ENCODE measurements at places on chromosomes 6 and 20. TPM values are rescaled to one million over a fixed set of nuclear protein-coding genes. Genes with fewer than 3 reads are reported as not detected.

DNA sequence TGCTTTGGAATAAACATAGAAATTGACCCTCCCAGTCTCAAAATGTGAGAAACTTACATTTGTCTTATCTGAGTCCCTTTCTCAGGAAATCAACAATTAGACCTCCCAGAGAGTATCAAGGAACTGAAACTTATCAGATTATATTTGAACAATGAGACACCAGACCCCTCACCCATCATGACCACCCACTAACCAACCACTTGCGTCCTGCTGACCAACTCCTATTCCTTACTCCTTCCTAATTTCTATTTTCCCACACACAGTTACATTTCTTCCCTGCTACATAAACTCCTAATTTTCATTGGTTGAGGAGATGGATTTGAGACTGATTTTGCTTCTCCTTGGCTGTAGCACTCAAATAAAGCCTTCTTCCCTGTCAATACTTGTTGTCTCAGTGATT, 97.9 kb downstream of the TPBG start:
- DNase-seq, result no peak

GRCh38 chr6:157461000-157461915, 80.3 kb downstream of the ZDHHC14 start:
- no peak for DNase-seq

GRCh38 chr20:17871886-17872285, 96.7 kb downstream of the SNX5 start:
- no peak for DNase-seq

- no peak for DNase-seq
Measured at GRCh38 chr20:11000416-11000815, 326.6 kb upstream of the JAG1 start.

- DNase-seq, result no peak
Measured at GRCh38 chr6:75431379-75431778, 62.2 kb downstream of the FILIP1 start.

GRCh38 chr6:99612551-99613408, 6.1 kb downstream of the PRDM13 start:
- DNase-seq, result no peak

- DNase-seq, result no peak
Measured at GRCh38 chr20:40815156-40816038, 126.4 kb upstream of the MAFB start.

GRCh38 chr6:127102859-127103258, 15.6 kb upstream of the RSPO3 start:
- no peak for DNase-seq

DNA sequence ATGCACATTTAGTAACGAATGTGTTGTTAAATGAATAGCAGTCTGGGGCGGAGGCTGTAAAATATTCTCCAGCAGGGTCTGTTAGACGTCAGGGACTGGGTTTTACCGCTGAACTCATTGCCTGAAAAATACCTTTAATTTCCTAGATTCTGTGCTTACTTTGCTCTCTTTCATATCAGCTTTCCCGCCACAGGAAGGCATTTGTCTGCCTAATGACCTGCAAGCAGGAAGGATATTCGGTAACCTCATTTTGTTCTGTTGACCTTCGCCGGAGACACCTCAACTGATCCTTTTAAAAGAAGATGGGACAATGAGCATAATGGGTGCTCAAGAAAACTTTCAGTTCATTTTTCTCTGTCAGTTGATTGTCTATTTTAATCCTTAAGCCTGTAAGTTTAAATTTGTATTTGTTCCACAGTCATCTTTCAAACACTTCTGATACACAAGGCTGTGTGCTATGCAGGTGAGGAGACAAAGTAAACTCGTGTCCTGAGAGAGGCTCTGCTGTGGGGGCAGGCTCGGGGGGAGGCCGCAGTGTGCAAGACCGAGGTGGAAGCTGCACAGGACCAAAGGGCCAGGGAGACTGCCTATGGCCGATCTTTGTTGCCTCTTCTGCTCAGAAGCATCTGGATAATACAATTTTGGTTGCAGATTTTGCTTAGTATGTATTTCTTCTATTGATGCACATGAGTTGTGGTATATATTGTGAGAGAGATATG, 27.4 kb upstream of the SIM1 start:
- no peak for DNase-seq

DNA sequence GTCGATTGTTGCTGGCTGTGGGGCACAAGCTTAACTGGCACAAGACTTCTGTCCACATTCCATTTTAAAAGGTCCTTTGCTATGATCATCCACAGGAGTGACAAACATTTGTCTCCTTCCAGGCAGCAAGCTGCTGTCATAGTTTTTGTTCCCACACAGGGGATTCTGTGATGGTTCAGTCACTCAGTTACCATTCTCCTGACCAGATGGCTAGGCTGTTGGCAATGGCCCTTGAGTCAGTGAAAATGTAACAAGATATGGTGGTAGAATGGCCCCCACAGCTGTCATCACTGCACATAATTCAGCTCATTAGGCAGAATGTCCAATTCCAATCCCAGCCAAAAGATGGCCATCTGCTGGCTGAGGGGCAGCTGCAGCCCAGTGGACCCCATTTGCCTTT, 13.7 kb downstream of the BPIFA1 start:
- no peak for DNase-seq

DNA sequence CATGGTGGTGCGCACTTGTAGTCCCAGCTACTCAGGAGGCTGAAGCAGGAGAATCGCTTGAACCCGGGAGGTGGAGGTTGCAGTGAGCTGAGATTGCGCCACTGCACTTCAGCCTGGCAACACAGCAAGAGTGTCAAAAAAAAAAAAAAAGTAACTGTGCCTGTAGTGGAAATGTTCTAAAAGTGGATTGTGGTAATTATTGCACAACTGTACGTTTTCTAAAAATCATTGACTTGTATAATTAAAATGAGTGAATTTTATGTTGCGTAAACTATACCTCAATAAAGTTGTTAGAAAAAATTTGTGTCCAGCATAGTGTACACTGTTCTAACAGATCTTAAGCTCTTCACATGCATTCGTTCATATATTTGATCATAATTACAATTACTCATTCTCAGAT, 5.5 kb downstream of the SEC23B start:
- no peak for DNase-seq

- no peak for DNase-seq
Measured at GRCh38 chr20:42074944-42075343, 456.8 kb upstream of the CHD6 start.

DNA sequence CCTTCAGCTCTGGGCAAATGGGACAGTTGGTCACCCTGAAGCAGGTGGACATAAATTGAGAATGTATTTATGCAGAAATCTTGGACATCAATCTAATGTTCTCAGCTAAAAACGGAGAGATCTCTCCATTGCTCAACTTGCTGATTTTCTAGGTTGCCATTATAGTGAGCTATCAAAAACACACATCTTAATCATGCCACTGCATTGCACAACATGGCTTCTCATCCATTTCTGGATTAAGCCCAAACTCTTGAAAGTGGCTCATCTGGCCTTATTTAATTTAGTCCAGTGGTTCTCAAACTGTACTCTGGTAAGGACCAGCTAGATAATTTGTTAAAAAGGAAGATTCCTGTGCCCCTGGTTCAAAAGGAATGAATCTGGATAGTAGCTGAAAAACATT, 324.9 kb upstream of the CITED2 start:
- no peak for DNase-seq

- no peak for DNase-seq
Measured at GRCh38 chr20:49460916-49461315, 21.6 kb downstream of the KCNB1 start.

GRCh38 chr20:24842274-24842917, 106.7 kb upstream of the CST7 start:
- DNase-seq, result no peak

DNA sequence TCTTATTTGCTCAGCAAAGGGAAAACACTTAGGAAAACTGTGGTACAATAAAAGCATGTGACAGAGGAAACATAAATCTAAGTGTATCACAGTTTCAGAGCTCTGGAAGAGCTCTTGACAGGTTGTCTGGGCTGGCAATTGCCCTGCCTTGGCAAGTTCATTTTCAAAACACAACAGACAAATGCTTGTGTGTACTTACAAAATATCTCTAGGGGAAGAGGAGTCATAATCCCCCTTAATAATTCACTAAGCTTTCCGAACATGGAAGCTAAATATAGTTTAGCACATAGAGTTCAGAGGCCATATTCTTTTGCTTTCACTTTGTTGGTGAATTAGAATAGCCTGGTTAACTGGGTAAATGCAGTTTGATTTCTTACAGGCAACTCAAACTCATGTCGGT, 211.6 kb upstream of the THEMIS start:
- DNase-seq, result no peak

DNA sequence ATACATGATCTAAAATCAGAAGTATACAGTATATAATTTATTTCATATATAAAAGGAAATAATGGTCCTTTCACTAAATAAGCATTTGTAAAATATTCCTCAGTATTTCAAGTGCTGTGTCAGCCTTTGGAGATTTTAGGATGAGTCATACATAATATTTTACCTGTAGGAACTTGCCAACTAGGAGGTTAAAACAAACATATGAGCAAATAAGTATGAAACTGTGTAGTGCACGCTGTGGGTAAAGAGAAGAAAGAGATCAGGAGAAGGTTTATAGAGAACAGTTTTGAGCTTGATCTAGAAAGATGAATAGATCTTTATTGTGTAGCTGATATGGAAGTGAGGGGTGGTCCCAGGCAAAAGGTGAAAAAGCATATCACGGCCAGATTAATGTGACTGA, 169.9 kb upstream of the RNF217 start:
- no peak for DNase-seq

DNA sequence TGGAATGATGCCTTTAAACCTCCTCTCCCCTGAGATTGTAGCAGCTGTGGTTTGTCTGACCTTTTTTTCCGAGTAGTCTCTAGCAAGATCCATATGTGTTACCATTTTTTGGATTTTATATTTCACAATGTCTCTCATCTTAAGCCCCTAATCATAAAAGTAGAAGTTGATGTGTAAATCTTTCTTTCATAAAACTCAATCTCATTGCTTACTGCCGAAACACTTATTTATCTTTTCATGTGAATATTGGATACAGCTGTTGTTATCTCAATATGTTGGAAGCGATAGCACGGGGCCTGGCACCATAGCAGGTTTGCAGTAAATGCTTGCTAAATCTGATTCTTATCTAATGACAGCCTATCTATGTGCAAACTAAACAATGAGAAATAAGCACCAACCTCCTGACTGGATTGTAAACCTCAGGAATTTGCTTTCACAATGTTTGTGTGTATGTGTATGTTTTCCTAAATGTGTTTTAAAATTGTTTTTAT, 14.2 kb downstream of the SMPDL3A start:
- DNase-seq, result no peak

DNA sequence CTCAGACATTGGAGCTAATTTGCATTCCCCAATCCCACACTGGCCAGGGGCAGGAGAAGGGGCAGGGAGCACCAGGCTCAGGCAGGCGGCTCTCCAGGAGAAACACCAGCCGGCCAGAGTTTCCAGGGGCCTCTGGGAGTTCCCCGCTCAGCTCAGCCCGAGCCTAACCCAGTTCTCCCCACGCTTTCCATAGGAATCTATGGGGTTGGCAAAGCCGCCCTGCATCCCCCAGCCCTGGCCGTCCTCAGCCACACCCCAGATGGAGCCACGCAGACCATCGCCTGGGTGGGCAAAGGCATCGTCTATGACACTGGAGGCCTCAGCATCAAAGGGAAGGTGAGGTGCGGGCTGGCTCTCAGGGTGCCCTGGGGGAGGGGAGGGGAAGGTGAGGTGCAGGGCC, 8.2 kb downstream of the NPEPL1 start:
- peak; percentile 48 for DNase-seq

GRCh38 chr6:106546691-106547414, 82.4 kb downstream of the RTN4IP1 start:
- DNase-seq, result no peak

DNA sequence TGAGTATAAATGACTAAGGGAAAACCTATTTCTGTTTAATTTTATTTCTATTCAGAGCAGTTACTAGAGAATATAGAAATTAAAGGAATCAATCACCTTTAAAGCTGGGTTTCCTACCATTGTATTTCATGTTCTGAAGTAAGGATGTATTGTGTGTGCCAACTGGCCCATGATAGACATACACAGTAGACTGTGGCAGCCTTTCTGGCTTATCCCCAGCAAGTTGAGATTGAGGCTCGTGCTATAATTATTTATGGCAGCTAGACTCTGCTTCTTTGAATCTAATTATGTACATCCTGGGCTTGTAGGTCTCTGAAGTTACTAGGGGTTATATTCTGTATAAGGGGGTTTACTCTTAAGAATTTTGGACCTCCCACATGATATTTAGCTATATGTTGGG, 44.4 kb downstream of the ZNF292 start:
- no peak for DNase-seq

GRCh38 chr6:105781915-105782314, 304.2 kb upstream of the PRDM1 start:
- no peak for DNase-seq

The ZNF311 gene
- 1.8 TPM for total RNA-seq

The ID4 gene
- total RNA-seq, result 35.2 TPM

The ZNF322 gene
- total RNA-seq, result 24.7 TPM

The TP53TG5 gene
- not detected for total RNA-seq

The RRBP1 gene
- 166 TPM for total RNA-seq

The TAF8 gene
- 31.1 TPM for total RNA-seq

The RPS6KA2 gene
- total RNA-seq, result 136 TPM

The TMEM200A gene
- 5.9 TPM for total RNA-seq

The EPB41L1 gene
- total RNA-seq, result 61.4 TPM

The SOX12 gene
- total RNA-seq, result 8.4 TPM

The CRISP2 gene
- total RNA-seq, result not detected

The SIRPG gene
- total RNA-seq, result 0.81 TPM

The ANKEF1 gene
- 4.0 TPM for total RNA-seq

The HLA-DQB2 gene
- 62.8 TPM for total RNA-seq
